Pulmonary artery endothelial cell (primary cell): ENCODE measurements at places on chromosomes 2 and 18. TPM values are rescaled to one million over a fixed set of nuclear protein-coding genes. Genes with fewer than 3 reads are reported as not detected.

Gene PMAIP1
- total RNA-seq, result 13.7 and 20.6 TPM in 2 replicates

GRCh38 chr2:1503471-1504310 lies 90.4 kb downstream of the TPO start:
- DNase-seq, result no peak

- no peak for DNase-seq
Measured at GRCh38 chr18:26550998-26551694, 2.8 kb upstream of the KCTD1 start.

DNA sequence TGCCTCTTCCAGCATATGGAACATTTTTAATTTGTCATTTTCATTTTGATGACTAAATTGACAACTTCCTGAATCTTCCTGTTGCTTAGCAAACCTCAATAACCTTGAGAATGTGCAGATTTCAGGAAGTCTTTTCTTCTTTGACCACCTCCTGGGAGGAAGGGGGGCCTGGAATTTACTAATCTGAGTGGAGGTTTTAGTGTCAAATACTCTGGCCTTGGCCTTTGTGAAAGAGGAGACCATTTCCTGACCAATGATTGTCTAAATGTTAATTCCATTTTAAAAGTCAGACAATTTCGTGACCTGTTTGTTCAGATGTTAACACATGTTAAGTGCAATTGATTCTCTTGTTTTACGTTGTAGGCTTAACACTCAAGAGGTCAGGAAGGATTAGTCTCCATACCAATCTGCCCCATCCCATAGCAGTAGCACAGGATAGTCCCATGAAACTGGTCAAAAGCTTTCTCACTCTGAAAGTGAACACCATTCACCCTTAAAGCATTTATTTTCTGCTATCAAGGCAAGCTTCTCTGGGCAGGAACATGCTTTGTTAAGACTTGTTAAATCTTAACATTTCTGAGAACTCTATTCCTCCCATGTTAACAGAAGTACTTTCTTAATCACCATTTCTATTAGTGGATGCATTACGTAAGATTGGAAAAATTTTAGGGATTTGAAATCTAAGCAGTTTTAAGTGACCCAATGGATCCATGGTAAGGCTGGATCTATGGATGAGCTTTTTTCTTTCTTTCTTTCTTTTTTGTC lies 219.6 kb downstream of the RND3 start:
- no peak for DNase-seq

- DNase-seq, result no peak
Measured at GRCh38 chr18:36661999-36662398, 166.8 kb downstream of the TPGS2 start.

- DNase-seq, result no peak
Measured at GRCh38 chr18:24026457-24026856, 11.9 kb downstream of the TTC39C start.

DNA sequence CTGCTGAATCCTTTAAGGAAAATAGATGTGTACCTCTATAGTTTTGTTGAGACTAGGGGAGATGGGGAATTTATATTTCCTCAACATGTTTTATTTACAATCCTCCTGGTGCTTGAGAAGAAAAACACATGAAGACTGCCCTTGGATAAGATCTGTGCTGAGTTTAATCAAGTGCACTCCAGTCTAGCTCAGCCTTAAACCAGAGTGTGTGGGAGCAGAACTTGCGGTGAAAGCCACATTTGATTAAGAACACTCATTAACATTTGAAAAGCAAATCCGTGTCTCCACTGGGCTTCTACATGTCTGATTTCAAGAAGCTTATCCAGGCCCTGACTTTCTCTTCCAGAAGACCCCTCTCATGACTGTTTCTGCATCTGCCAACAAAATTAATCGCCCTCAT lies 84.8 kb upstream of the ITGA6 start:
- DNase-seq, result no peak
